ENCODE measurements at places on chromosomes 4 and X.

DNA sequence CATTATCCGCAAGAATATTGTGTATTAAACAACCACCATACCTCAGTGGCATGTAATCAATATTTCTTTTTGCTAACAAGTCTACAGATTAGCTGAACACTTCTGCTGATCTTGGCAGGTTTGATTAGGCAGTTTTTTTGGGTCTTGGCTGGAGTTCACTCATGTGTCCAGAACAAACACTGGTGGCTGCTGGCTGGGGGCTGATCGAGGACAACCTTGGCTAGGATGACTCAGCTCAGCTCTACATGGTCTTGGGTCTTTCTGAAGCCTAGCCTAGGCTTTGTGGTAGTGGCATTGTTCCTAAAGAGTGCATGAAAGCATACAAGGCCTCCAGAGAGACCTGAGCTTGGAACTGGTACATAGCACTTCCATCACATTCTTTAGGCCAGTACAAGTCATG is 41.1 kb downstream of the PPEF1 start:
- DNase-seq = no peak

GRCh38 chr4:143407474-143407873 is 70.8 kb downstream of the GAB1 start:
- DNase-seq = no peak

DNA sequence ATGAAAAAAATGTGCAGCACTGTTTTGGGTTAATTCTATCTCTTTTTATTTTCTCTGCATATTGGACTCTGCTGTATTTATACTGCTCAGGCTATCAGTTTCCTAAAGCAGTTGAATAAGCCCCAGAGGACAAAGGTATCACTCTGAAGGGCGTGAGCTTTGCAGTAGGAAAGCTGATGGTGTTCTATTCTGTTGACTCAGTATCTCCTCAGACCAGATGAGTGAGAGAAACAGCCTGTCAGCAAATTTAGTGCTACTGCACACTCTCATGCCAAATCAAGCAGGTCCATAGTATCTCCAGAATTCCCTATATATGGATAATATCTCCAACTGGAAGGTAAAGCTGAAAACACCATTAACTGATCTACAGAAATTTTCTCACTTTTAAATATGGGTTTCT is 132.3 kb upstream of the UGT8 start:
- no peak for DNase-seq

DNA sequence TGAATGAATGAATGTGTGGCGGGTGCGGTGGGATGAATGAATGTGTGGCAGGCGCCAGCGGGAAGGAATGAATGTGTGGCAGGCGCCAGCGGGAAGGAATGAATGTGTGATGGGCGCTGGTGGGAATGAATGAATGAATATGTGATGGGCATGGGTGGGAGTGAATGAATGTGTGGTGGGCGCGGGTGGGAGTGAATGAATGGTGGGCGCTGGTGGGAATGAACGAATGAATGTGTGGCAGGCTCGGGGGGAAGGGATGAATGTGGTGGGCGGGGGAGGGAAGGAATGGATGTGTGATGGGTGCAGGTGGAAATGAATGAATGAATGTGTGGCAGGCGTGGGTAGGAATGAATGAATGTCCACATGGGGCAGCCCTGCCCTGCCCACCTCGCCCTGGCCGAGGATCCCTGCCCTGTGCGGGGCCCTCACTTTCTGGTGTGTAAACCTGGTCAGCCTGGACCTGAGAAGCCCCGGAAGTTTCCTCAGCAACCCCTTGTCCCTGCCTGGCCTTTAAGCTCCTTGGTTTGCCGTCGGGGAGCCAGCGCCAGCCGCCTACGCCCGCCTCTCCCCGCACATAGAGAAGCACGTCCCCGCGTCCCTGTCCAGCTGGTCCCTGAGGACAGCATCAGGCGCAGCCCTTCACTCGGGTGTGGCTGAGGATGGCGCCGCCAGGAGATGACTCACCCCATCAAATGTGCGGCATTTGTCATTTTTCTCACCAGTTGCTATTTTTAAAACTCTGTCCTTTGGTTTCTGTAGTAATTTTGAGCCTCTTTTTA is 112.8 kb upstream of the LRPAP1 start:
- no peak for DNase-seq

GRCh38 chr4:128513664-128514484 is 226.3 kb upstream of the PGRMC2 start:
- no peak for DNase-seq

DNA sequence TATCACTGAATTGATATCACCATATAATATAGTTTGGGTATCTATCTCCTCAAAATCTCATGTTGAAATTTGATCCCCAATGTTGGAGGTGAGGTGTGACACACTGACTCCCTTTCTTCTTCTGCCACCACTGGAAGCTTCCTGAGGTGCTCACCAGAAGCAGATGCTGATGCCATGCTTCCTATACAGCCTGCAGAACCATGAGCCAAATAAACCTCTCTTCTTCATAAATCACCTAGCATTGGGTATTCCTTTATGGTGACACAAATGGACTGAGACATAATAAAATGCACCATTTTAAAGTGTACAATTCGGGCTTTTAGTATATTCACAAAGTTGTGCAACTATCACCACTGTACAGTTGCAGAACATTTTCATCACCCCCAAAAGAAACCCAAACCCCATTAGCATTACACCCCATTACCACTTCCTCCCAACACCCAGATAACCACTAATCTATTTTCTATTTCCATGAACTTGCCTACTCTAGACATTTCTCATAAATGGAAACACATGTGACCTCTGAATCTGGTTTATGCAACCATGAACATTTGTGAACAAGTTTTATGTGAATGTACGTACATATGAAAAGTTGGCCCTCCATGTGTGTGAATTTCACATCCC is 148.9 kb downstream of the OPHN1 start:
- DNase-seq = no peak

GRCh38 chr4:9608300-9608699 is 164.1 kb downstream of the DEFB131A start:
- DNase-seq = no peak

GRCh38 chr4:81905971-81906370 is 434.3 kb upstream of the RASGEF1B start:
- no peak for DNase-seq

GRCh38 chrX:5957506-5957905 is 271.2 kb downstream of the NLGN4X start:
- DNase-seq = no peak

- no peak for DNase-seq
Measured at GRCh38 chr4:15481961-15482745, 12.5 kb downstream of the CC2D2A start.

GRCh38 chr4:81679315-81679714 is 207.6 kb upstream of the RASGEF1B start:
- no peak for DNase-seq
